ENCODE measurements at places on chromosomes 6 and 20. TPM values are rescaled to one million over a fixed set of nuclear protein-coding genes. Genes with fewer than 3 reads are reported as not detected.

DNA sequence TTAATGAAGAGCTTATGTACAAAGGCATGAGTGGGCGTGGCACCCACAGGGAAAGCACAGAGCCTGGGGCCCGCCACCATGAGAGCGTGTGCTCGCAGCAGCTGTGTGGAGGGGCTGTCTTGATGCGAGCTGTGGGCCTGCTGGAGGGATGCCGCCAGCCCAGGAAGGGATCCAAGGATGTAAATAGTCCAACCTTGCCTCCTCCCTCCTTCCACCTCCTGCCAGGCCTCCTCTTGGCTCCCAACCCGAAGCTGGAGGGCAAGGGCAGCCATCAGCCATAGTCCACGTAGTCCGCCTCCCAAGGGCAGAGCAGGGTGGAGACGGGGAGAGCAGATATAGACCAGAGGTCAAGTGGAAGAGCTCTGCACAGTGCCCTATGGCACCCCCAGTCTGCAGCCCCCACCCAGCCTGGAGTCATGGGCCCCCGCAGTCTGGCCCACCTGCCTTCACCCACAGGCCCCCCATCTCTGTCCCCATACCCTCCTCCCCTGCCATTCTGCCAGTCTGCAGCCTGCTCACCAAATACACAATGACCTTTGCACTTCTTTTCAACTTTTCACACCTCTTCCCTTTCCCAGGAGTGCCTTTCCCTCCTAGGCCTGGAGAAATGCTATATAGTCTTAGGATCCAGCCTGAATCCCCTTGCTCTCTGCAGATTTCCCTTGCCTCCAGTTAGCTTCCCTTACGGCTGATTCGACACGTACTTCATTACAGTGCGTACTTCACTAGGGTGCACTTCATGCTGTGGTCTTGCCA, 77.1 kb downstream of the SHLD1 start:
- H3K27ac ChIP-seq, result no peak overlapping the region
- no peak overlapping the region for H3K4me3 ChIP-seq
- DNase-seq, result no peak
- H3K27me3 ChIP-seq, result no peaks in the 10 kb centered on the region
- H3K4me1 ChIP-seq, result no peaks in the 10 kb centered on the region

DNA sequence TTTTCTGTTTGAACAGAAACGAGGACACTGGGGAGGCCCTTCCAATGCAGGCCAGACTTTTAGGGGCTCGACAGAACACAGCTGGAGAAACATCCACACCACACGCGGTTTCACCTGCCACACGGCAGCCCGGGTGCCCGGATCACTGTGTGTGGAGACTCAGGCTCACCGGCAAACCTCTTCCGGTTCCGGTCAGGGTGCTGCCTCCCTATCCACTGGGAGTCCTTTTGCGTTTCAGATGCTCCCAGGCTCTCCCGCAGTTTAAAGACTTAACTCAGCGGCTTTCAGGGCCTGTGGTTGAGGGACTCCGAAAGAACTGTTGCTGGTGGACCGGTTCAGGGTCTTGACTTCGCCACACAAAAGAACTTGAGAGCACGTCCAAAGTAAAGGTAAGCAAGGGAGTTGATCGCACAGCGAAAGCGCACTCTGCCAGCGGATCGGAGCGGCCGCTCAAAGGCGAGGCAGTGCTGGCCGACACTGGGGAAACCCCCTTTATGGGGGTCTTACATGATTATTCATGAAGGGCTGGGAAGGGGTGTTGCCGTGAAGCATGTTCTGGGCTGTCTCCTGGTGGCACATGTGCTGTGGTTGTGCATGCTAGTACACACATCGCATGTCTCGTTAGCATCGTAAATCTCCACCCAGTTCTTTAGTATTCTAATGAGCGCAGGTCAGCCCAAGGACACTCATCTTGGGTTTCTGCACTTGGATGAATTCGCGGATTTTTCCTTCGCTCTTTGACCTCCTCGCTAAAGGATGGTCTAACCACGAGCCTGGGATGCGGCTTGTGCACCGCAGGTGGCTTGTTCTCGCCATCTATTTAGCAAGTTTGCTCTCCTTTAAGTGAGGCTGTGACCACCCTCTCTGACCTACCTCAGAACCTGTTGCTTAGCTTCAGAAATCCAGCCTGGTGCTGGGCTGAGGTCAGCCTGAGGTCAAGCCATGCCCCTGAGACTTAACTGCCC, 180.3 kb downstream of the CDH26 start:
- no peak for DNase-seq
- no peak overlapping the region for H3K27ac ChIP-seq
- H3K36me3 ChIP-seq, result no peaks in the 10 kb centered on the region
- peak overlapping the region; percentile 24 for H3K4me3 ChIP-seq
- H3K27me3 ChIP-seq, result no peaks in the 10 kb centered on the region
- no peaks in the 10 kb centered on the region for H3K4me1 ChIP-seq

GRCh38 chr6:126531286-126531685, 191.4 kb downstream of the CENPW start:
- H3K27ac ChIP-seq, result no peak overlapping the region
- no peaks in the 10 kb centered on the region for H3K36me3 ChIP-seq
- no peak overlapping the region for H3K4me3 ChIP-seq
- no peaks in the 10 kb centered on the region for H3K27me3 ChIP-seq
- H3K4me1 ChIP-seq, result peaks cover 11% of the 10 kb centered on the region

GRCh38 chr6:34459899-34460593, 5.8 kb upstream of the PACSIN1 start:
- no peak overlapping the region for H3K4me3 ChIP-seq
- peaks cover 2% of the 10 kb centered on the region for H3K27me3 ChIP-seq
- no peaks in the 10 kb centered on the region for H3K36me3 ChIP-seq

DNA sequence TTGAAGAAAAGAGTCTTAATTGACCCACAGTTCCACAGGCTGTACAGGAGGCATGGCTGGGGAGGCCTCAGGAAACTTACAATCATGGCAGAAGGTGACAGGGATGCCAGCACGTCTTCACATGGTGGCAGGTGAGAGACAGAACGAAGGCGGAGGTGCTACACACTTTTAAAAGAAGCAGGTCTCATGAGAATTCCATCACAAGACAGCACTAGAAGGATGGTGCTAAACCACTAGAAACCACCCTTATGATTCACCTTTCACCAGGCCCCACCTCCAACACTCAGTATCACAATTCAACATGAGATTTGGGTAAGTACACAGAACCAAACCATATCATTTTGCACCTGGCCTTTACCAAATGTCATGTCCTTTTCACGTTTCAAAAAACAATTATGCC, 20.9 kb downstream of the TAGAP start:
- H3K27me3 ChIP-seq, result no peaks in the 10 kb centered on the region
- H3K27ac ChIP-seq, result no peak overlapping the region

- H3K27me3 ChIP-seq, result no peaks in the 10 kb centered on the region
- no peak for DNase-seq
- no peaks in the 10 kb centered on the region for H3K4me1 ChIP-seq
- H3K36me3 ChIP-seq, result no peaks in the 10 kb centered on the region
These were observed 121.3 kb downstream of the TRMT11 start for GRCh38 chr6:126107475-126108166.

- H3K4me3 ChIP-seq, result no peak overlapping the region
- peaks cover 29% of the 10 kb centered on the region for H3K4me1 ChIP-seq
These were observed 162.7 kb downstream of the MTHFD1L start for GRCh38 chr6:151027936-151028838.

- no peaks in the 10 kb centered on the region for H3K27me3 ChIP-seq
- H3K4me1 ChIP-seq, result peaks cover 4% of the 10 kb centered on the region
- no peaks in the 10 kb centered on the region for H3K36me3 ChIP-seq
- H3K27ac ChIP-seq, result peak overlapping the region; percentile 4
These were observed 5.9 kb downstream of the RNASET2 start for GRCh38 chr6:166950443-166950821.

DNA sequence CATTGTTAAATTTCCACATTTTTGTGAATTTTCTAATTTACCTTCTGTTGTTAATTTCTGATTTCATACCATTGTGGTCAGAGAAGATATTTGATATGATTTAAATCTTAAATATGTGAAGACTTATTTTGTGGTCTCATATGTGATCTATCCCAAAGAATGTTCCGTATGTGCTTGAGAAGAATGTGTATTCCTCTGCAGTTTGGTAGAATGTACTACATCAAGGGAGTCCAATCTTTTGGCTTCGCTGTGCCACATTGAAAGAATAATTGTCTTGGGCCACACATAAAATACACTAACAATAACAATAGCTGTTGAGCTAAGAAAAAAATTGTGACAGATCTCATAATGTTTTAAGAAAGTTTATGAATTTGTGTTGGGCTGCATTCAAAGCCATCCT, 176.2 kb upstream of the PRND start:
- no peak for DNase-seq
- H3K27me3 ChIP-seq, result no peaks in the 10 kb centered on the region
- H3K27ac ChIP-seq, result no peak overlapping the region
- no peaks in the 10 kb centered on the region for H3K36me3 ChIP-seq

DNA sequence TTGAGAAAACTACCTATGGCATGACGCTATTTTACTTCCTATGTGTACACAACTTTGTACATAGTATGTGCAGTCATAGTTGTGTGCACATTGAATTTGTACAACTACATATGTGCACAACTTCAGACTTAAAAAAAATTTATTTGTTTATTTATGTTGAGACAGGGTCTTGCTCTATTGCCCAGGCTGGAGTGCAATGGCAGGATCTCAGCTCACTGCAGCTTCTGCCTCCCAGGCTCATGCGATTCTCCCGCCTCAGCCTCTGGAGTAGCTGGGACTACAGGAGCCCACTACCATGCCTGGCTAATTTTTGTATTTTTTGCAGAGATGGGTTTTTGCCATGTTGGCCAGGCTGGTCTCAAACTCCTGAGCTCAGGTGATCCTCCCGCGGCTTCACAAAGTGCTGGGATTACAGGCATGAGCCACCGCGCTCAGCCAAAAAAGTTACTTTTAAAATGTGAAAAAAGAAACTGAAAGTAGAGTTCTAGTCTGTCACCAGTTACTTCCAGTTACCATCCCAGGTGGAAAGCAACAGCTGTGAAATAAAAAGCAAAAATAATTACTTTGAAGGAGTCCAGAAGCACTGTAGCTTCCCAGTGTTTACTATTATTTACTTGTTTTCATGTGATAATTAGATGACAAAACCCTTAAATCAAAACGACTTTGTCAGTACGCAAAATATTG, 1.7 kb upstream of the ZKSCAN8 start:
- H3K36me3 ChIP-seq, result peaks cover 1% of the 10 kb centered on the region
- H3K27ac ChIP-seq, result no peak overlapping the region
- H3K4me1 ChIP-seq, result peaks cover 46% of the 10 kb centered on the region

DNA sequence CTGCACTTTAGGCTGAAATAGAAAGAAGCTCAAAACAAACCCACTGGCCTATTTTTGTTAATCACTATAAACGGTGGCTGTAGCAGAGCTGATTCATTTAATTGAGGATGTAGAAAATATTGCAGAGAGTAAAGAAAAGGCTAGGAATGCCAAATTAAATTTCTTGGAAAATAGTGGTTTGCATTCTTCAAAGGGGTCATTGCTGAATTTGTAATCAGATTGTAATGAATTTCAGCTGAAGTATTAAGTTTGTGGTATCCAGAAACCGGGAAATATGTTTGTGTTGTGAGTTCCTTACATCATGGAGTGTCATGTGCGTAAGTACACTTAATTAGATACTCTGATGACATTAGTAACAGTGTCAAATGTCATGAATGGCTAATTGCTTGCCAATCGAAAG, 203.0 kb downstream of the SAMD5 start:
- no peaks in the 10 kb centered on the region for H3K4me1 ChIP-seq
- H3K36me3 ChIP-seq, result no peaks in the 10 kb centered on the region
- H3K27me3 ChIP-seq, result no peaks in the 10 kb centered on the region
- no peak overlapping the region for H3K27ac ChIP-seq
- H3K4me3 ChIP-seq, result no peak overlapping the region
- no peak for DNase-seq

The CRIP3 gene
- not detected for total RNA-seq

DNA sequence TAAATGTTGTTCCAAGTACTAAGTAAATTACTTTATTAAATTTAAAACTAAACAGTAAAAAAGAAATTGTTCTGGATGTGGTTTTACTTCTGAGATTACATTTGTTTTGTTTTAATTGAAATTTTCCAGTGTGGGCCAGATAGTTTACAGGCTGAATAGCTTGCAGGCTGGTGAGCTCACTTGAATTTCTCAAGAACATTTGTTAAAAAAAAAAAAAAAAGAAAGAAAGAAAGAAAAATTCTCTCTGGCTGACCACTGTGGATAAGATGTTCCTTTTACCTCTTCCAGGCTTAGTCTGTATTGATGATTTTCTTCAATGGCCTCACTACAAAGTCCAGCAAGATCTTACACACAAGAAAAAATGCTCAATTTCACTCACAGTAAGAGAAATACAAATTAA, 85.4 kb downstream of the PLCG1 start:
- DNase-seq, result no peak
- H3K36me3 ChIP-seq, result no peaks in the 10 kb centered on the region
- peak overlapping the region; percentile 75 for H3K27ac ChIP-seq
- H3K4me1 ChIP-seq, result peaks cover 19% of the 10 kb centered on the region
- no peaks in the 10 kb centered on the region for H3K27me3 ChIP-seq

DNA sequence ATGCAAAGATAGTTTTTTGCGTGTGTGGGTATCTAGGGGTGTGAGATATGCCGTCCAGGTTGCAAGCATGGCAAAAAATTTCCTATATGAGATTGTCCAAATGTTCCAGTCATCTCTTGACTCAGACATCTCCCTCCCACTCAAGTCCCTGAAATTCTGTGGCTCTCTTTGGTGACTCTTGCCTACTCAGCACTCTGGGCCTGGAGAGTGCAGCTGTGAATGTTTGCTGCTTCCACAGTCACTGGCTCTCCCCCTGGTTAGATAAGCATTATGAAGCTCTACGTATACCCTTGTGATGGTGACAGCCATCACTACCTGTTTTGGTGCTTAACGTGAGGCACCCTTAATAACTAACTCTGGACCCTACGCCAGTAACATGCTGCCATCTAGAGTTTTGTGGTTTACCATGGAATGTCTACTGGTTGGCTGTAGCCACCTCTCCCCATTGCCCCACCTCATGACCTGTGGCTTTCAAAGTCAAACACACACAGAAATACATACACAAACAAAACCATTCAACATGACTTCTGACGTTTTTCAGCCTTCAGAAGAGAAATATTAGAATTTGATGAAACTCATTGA, 621.9 kb upstream of the CITED2 start:
- H3K4me1 ChIP-seq, result peaks cover 1% of the 10 kb centered on the region
- no peak overlapping the region for H3K27ac ChIP-seq
- DNase-seq, result no peak
- no peaks in the 10 kb centered on the region for H3K27me3 ChIP-seq

DNA sequence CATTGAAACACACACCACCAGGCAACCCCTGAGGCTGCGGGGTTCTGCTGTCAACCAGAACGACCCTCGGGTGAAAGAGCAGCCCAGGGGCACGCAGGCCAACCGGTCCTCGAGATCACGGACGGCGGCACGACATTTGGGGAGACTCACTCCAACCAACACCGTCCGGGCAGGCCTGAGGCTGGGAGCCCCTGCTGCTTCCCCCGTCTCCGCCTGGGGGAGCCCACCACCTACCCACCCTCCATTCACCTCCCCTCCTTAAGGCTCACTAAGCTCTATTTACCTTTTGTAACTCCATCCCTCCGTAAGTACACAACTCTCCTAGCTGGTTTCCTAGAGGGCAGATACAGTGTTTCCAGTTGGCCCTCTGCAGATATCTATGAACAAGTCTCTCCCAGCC, 971.3 kb upstream of the DEFB115 start:
- no peak overlapping the region for H3K4me3 ChIP-seq
- no peaks in the 10 kb centered on the region for H3K27me3 ChIP-seq
- DNase-seq, result no peak

- no peak for DNase-seq
- no peaks in the 10 kb centered on the region for H3K36me3 ChIP-seq
- no peak overlapping the region for H3K27ac ChIP-seq
These were observed 2.0 kb upstream of the COL10A1 start for GRCh38 chr6:116127771-116128493.

The LY6G6D gene
- total RNA-seq, result 2.9 TPM
